ENCODE measurements at places on chromosomes 16 and 17. TPM values are rescaled to one million over a fixed set of nuclear protein-coding genes. Genes with fewer than 3 reads are reported as not detected.

- no peak for DNase-seq
Measured at GRCh38 chr16:82703871-82704768, 77.4 kb downstream of the CDH13 start.

The HASPIN gene
- 0.44 TPM for total RNA-seq

DNA sequence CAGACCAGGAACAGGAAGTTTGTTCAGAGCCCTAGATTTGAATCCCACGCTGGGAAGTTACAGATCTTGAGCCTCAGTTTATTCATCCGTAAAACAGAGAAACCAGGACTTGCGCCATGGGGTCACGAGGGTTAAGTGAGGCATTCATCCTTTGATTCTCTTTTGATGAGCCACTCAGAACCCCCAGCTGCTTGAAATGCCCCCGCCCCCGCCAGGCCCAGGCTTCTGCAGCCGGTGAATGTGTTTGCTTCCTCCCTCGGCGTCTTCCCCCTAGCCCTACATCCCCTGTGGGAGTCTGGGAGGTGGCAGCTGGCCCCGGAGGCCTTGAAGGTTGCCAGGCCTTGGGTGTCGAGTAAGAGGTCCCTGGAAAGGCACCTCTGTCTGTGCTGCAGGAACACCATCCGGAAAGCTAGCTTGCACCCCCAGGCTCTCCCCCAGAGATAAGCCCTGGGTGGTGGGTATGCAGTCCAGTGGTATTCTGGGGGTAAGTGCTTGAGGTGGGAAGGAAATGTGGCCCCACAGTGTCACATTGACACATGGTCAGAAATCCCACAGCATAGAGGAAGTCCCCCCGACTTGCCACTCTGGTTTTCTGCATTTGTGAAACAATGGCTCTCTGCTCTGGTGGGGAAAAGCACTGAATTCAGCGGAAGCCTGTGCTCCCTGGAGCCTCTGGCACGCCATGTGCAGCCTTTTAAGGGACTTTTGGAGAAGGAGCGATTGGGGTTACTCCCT lies 14.9 kb downstream of the IRF8 start:
- no peak for DNase-seq

GRCh38 chr17:61759362-61759761 lies 104.0 kb downstream of the BRIP1 start:
- DNase-seq: no peak

- no peak for DNase-seq
Measured at GRCh38 chr16:8739151-8739550, 58.3 kb downstream of the TMEM186 start.

GRCh38 chr16:28561557-28562187 lies 8.0 kb downstream of the SGF29 start:
- DNase-seq: no peak

GRCh38 chr17:79921411-79922115 lies 82.3 kb upstream of the CBX4 start:
- peak; percentile 17 for DNase-seq

GRCh38 chr17:65750631-65751115 lies 189.2 kb upstream of the AXIN2 start:
- DNase-seq: peak; percentile 79

DNA sequence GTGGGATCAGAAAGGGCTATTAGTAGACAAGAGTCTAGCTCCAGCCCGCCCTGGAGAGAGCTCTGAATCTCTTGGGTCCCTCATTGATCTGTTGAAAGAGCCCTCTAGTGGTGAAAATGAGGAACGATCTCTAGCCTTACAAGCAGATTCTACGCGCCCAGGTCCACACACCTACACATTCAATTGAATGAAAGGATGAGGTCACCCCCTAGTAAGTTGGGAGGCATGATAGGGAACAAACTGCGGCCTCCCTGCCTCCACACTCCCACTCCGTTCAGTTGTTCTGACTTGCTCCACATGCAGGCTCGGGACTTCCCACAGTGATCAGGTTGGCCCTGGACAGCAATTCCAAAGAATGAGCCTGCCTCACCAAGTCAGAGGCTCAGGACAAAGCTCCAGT lies 2.9 kb upstream of the CACNG3 start:
- DNase-seq: no peak

The DBNDD1 gene
- 5.5 TPM for total RNA-seq

DNA sequence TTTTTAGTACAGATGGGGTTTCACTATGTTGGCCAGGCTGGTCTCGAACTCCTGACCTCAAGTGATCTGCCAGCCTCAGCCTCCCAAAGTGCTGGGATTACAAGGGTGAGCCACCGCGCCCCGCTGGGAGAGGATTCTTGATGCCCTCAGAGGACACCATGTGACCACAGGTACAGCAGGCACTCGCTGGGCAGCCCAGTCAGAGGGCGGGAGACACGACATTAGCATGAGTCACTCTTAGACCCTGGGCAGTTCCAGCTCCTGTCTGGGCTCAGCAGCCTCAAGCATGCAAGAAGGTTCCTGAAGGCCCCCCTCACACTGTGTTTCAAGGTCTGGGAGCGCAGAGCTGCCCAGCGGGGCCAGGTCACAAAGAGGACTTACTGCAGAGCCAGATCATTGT lies 11.9 kb downstream of the STAC2 start:
- no peak for DNase-seq

The RNFT1 gene
- total RNA-seq: 18.0 TPM

The PRAC2 gene
- total RNA-seq: not detected

DNA sequence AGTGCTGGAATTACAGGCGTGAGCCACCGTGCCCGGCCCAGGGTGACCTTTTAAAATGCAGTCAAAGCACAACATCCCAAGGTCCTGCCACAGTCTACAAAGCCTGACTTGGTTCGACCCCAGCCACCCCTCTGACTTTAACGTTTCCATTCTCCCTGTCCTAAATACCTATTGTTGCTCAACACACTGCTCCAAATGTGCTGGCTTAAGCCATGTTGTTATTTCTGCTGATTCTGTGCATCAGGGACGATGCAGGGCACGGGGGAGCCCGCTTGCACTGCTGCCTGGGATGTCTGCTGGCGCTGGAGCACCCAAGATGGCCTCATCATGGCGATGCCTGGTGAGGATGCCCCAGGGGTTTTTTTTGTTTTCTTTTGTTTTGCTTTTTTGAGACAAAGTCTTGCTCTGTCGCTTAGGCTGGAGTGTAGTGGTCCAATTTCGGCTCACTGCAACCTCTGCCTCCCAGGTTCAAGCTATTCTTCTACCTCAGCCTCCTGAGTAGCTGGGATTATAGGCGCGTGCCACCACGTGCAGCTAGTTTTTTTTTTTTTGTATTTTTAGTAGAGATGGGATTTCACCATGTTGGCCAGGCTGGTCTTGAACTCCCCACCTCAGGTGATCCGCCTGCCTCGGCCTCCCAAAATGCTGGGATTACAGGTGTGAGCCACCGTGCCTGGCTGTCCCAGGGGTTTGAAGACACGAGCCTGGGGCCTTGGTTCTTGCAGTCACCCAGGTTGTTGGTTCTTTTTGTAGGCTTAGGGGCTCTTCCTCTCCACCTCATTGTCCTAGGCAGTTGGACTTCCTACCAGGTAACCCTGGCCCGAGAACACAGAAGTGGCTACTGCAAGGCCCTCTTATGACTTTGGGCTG lies 22.9 kb downstream of the TMC7 start:
- DNase-seq: no peak

The CD300E gene
- 8.6 TPM for total RNA-seq
